Activated T-cell treated with anti-CD3 and anti-CD28 coated beads, Interleukin-2, amount 50 U/mL, for 72 hours (primary cell): ENCODE measurements at places on chromosomes 5 and 9.

DNA sequence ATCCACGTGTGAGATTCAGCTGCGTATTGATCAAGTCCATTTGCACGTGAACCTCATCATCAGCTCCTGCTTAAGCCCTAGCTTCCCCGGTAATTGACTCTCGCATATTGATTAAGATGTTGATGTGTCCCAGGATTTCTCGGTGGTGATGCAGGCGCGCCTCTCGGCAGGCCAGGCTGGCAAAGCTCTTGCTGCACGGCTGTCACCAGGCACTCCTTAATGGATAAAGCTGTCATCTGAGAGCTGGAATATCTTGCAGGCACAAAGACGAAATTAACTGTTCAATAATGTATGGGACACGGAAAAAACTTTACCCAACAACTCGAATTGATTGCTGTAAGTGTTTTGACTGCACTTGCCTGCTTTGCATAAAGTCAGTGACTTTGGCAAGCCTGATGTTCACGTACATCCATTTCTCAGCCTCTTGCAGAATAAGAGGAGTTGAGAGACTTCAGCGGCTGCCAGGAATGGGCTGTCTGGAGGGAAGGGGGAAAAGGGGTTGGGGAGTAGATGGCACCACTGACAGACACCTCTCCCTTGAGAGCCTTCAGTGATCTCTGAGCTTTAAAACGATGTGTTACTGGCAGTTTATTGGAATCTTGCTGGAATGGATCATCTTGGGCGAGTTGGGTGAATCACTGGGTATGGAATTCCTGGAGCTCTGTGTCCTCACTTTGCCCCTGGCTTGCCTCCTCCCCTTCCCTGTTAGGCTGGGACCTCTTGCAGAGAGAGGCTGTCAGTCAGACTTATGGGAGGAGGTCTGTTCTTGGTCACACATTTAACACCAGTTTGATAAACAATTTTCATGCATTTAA is 650.3 kb downstream of the CCDC171 start:
- no peak for DNase-seq

GRCh38 chr5:173313351-173313801 is 14.8 kb downstream of the STC2 start:
- DNase-seq: no peak

DNA sequence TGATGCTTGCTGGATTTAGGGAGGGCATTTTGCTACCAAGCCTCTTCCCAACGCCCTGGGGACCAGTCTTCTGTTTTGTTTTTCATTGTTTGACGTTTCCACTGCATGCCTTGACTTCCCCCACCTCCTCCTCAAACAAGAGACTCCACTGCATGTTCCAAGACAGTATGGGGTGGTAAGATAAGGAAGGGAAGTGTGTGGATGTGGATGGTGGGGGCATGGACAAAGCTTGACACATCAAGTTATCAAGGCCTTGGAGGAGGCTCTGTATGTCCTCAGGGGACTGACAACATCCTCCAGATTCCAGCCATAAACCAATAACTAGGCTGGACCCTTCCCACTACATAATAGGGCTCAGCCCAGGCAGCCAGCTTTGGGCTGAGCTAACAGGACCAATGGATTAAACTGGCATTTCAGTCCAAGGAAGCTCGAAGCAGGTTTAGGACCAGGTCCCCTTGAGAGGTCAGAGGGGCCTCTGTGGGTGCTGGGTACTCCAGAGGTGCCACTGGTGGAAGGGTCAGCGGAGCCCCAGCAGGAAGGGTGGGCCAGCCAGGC is 23.0 kb downstream of the PCDHGC5 start:
- no peak for DNase-seq

- no peak for DNase-seq
Observed at GRCh38 chr5:178332210-178332641, 99.6 kb upstream of the PHYKPL start.

DNA sequence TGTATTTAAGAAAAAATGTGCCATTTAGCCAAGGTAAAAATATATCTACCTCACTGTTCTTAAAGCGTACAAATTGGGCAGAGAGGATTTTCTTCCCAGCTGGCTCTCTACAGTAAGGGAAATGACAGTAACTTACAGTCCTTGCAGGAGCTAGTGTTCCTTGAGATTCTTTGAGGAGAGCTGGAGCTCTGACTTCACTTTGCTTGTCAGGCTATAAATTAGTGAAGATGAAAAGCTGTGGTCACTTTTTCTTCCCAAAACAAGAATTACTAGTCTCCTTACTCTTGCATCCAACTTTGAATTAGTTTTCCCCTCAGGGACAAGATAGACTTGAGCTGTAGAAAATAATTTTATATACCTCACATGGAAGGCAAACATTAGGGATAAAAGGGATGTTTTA is 129.9 kb downstream of the ZSWIM6 start:
- no peak for DNase-seq
